ENCODE measurements at places on chromosomes 2 and 18. TPM values are rescaled to one million over a fixed set of nuclear protein-coding genes. Genes with fewer than 3 reads are reported as not detected.

DNA sequence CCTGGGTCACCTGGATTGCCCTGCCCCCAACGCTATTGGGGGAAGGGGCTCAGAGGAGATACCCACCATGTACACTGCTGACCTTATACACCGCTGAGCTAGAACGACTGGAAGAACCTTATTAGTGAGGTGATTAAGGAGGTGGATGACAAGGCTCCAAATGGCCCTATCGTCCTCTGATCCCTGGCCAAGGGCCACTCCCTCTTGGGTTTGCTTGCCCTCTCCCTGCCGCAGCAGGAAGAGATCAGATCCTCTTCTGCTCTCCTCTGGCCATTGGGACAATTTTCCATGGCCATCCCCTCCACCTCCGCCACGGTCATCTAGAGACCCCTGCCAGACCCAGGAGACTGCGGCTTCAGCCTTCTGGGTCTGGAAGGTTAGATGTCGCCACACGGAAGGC is 1.2 kb downstream of the ZNF514 start:
- DNase-seq: peak; percentile 25

Gene EMX1
- total RNA-seq: not detected

DNA sequence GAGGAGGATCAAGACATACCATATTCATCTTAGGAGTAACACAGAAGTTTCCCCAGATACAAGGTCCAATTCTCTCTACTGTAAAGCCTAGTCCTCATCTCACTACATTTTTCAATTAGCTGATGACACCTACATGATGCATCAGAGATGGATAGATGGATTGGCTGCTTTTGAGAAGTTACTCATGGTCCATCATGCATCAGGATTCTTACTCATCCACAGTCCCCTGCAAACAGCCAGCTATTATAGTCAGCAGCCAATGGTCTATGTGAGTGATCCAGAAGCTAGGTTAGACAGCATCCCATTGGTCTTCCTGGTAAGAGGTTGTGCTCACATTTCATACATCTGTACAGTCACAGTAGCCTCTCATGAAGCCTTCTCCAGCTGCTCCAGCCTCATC is 154.5 kb upstream of the NRP2 start:
- DNase-seq: no peak

GRCh38 chr2:120365236-120365793 is 19.4 kb downstream of the INHBB start:
- DNase-seq: no peak

DNA sequence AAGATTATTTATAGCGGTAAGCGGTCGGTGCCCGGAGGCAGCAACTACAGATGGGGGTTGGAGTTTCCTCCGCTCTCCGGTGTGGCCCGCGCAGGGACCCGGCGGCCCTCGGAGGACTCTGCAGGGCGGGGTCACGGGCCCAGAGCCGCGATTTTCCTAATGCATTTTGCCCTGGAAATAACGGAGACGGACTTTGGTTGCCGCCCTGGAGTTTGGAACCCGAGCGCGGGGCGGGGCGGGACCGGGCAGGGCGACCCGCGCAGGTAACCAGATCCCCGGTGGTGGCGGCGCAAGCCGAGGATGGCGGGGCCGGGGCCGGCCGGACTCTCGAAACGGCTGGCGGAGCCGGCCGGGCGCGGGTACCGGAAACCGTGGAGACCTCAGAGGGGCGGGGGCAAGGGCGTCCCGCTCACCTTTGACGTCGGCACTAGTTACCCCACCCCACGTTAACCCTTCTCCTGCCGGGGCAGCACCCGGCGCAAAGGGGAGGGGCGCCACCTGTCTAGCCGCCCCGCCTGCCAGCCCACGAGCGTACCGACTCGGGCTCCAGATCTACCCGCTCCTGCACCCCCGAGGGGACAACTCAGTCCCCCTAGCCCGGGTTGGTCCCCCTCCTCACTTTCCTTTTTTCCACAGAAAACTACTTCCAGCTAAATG is 2.9 kb downstream of the CYP26B1 start:
- no peak for DNase-seq

Gene BMP10
- total RNA-seq: not detected

DNA sequence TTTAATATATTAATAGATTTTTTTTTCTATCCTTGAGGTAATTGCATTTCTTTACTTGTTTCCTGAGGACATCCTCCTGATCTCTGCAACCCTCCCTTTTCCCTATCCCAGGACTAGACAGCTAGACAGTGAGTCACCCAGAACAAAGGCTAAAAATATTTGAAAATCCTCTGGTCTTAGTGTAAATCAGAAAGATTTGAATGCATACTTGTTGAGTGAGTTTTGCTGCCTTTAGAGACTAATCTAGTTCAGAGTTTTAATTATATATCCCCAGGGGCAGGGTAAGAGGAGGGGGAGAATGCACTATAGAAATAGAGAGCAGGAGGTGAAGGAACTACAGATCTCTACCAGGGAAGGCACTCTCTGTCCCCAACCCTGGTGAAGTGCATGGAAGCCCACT is 202.3 kb upstream of the TCF4 start:
- no peak for DNase-seq

DNA sequence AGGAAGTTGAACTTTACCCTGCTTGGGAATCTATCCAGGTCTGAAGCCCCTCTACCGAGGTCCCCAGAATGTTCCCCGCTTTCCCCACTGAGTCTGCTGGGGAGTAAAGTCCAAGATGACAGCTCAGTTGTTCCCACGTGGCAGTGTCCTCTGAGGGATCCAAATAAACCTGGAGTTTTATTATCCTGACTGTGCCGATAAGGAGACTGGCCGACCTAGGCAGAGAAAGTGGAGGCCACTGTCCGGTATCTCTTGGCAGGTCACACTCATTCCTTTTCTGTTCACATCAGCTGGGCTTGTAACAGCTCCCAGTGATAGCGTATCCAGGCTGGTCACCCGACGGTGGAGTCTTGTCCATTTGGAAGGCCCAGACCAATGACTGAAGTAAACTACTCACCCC is 27.5 kb upstream of the C18orf32 start:
- DNase-seq: peak; percentile 63

DNA sequence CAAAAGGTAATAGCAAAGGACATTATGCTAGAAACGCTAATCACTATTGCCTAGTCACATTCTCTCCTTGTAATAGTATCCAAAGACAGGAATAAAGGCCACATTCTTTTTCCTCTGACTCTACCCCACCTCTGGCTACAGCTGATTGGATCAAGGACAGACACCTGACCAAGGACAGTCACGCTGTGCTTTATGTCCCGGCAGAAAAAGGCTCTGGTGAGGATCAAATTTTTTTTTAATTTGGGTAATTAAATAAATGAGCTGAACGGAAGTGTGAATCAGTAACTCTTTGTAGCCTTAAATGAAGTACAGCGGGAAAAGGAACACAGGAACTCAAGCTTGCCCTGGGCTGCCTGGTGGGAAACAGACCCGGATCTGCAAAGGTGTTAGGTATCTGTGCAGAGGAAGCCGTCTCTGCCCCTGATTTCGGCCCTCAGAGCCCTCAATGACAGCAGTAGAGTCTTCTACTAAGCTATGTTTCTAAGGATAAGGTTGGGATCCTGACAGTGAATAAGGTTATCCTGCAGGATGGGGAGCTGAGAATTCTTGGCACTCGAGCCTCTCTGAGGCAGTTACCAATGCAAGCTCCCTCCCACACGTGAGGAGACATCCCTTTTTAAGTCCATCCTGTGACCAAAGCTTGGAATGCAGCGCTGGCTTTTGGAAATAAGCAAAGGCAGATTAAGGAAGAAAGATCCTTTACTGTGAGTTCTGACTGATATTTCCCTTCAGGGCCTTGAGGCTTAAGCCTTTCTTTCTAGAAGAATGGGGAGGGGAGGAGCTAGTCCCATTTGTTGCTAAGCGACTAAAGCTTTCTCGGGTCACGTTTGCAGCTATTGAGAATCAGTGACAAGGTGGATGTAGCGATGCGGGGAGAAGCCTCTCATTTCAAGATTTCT is 37.8 kb upstream of the IKZF2 start:
- no peak for DNase-seq

Gene PTH2R
- total RNA-seq: not detected

Gene GPR39
- 37.3 TPM for total RNA-seq

Gene CCDC141
- 3.5 TPM for total RNA-seq

Gene ST6GAL2
- 2.0 TPM for total RNA-seq

DNA sequence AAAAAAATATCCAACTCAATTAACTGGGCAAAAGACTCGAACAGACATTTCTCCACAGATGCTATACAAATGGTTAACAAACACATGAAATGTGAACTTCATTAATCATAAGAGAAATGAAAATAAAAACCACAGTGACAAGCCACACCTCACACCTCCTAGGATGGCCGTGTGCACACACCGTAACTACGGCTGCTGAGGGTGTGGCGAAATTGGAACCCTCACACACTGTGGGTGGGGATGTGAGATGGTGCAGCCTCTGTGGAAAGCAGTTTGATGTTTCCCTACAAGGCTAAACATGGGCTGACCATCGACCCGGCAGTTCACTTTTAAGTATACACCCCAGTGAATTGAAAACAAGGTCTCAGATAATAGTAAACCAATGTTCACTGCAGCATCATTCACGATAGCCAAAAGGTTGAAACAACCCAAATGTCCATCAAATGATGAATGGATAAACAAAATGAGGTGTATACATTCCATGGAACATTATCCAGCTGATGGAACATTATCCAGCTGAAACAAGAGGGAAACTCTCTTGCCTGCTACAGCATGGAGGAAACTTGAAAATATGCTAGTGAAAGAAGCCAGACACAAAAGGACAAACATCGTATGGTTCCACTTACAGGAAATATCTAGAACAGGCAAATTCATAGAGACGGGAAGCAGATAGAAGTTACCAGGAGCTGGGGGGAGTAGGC is 32.2 kb downstream of the ZAP70 start:
- DNase-seq: no peak
